ENCODE measurements at places on chromosomes 6 and 20. TPM values are rescaled to one million over a fixed set of nuclear protein-coding genes. Genes with fewer than 3 reads are reported as not detected.

DNA sequence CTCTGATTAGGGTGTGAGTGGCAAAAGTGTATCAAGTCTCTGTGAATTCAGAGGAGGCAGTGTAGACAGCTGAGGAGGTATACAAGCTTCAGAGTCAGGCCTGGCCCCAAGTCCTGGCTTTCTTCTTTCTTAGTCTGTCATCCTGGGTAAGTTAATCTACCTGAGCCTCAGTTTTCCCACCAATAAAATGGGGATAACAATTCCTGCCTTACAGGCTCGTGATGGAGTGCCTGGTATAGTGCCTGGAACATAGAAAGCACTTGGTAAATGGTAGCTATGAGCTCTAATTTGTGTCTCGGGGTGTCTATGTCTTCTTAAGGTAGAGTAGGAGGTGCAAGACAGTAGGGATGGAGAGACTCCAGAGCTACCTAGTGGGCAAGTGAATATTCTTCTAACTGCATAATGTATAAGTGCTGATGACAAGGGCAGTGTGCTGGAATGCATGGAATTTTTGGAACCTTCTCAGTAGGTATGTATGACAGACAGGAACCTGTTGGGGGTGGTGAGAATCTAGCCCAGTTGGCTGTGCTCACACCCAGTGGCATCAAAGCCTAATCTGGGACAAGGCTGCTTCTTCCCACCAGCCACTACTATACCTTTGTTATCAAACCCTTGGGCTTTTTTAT lies 4.0 kb upstream of the SCUBE3 start:
- no peak for DNase-seq

The NNAT gene
- 2.8 TPM for total RNA-seq

DNA sequence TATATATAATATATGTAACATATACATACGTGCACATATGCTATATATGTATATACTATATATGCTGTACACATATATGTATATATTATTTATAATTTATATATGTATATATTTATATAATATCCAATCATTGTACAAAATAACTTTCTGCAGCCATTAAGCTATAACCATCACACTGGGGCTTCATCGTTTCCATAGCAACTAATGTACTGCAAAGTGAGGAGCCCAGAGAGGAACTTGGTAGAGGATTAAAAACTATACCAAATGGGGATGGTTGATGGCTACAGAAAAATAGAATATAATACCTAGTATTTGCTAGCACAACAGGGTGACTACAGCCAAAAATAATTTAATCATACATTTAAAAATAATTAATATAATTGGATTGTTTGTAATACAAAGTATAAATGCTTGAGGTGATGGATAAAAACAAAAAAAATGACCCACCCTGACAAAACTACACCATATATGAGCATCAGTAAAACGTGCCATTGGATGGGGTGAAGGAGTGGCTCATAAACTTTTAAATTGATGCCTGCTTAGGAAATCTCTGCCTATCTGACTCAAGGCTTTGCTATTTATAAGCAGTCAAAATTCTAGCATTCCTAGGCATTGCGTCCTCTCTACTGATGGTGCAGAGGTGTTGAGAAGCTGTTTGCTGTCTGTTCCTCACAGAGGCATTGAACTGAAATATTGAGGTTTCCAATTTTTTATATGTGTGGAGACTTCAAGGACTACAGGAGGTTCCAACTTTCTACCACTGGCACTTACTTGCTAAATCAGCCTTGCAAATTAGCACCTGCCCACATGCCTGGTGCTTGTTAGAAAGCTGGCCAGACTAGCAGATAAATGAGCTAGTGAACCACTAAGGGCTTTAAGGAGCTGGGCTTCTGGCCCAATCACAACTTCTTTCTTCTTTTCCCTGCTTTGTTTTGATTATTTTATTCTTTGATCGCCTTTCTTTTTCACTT lies 190.1 kb downstream of the SCP2D1 start:
- DNase-seq, result no peak

GRCh38 chr6:134454794-134455193 lies 136.9 kb upstream of the SGK1 start:
- peak; percentile 69 for DNase-seq

DNA sequence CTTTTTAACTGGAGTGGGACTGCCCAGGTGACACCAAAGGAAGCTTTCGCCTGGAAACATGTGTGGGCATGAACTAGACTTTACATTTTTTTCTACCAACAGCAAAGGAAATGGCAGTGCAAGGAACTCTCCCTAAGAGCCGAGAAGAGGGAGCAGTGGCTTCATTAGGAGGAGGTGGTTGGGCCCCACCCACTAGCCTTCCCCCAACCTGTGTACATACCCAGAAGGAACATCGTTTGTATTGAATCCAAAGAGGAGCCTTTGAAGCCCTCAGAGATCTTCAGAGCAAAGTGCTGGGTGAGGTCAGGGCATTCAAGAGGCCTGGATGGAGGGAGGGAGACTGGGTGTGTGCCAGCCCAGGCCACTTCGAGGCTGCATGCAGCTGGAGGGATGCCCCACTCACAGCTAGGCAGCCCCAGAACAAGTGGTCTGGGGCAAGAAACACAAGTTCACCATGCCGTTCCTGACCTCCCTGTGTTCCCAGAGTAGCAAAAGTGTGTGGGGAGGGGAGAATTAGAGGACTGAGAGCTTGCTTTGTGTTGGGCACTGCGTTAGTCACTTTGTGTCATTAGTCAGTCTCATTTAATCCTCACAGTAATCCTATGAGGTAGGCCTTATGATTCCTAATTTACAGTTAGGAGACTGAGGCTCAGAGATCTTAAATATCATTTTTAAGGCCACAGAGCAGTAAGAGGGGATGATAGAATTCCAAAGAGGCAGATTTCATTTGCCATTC lies 191.6 kb upstream of the SUPT3H start:
- no peak for DNase-seq

- DNase-seq, result peak; percentile 58
These were observed 10.6 kb upstream of the SUPT3H start for GRCh38 chr6:45388328-45388727.

The RFX6 gene
- not detected for total RNA-seq

All from fibroblast of the aortic adventitia (primary cell).